ENCODE measurements at places on chromosomes 6 and 20.

GRCh38 chr6:103101267-103101666 lies 1707.8 kb downstream of the GRIK2 start:
- no peak for DNase-seq

DNA sequence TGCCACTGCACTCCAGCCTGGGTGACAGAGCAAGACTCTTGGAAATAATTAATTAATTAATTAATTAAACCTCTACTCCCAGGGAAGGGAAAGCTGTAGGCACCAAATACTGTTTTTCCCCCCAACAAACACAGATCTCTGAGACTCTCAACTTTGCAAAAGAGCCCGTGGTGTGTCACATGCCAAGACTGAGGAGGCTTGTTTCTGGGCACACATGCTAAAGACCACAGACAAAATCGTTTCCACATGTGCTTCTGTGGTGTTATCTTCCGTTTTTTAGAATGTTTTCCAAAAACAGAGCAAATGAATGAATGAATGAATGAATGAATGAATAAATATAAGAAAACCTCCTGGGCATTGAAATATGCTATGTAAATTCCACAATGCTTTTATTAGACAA lies 55.6 kb upstream of the ATXN1 start:
- DNase-seq, result no peak

DNA sequence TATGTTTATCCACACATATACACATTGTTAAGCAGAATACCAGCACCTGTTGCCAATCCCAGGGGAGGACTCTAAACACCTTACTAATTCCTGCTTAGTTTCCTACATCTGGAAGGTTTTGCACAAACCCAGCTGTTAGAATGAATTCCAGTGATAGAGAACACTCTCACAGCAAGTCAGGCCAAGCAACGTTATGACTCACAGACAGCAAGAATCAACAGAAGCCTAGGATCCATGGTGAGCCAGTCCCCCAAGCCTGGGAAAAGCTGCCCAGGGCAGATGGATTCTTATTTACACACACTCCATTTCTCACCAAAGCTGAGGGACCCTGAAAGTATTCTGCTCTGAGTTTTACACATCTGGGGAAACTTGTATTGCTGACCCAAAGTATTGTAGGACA lies 291.7 kb downstream of the SLC35F1 start:
- DNase-seq, result no peak

DNA sequence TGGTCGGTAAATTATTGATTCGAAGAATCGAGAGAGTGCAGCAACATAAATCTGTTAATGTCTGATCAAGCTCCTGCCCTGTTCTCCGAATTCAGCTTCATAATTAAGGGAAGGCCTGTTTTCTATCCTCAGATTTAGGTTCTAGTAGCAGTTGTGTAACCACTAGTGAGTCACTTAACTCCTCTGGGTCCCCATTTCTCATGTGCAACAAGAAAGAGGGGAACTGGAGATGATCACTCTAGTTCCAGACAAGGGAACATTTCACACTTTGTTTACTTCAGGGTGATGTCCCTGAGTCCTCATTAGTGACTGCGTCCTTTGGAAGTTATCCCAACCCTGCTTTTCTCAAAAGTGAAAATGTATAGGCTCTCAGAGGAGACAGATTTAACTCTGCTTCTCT lies 68.1 kb upstream of the RNF146 start:
- DNase-seq, result peak; percentile 27

DNA sequence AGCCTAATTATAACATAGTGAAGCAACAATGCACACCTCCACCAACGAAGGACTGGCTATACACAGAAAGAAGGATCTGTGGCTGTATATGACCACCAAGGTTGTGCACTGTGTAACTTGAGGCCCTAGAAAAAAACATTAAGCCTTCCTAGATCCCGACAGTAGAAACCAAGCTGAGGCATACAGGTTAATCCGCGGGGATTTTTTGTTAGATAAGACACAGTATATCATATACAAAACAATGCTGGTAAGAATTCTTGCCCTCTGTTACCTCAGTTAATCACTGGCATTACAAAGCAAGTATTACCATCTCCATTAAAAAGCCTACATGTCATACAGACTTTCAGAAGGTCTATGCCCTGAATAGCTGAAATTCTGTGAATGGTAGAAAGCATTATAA lies 228.8 kb downstream of the TBC1D32 start:
- DNase-seq, result no peak

Data from body of pancreas (tissue), 4 donors.